ENCODE measurements at places on chromosomes 3 and 15.

- no peak for DNase-seq
Measured at GRCh38 chr15:57624730-57625129, 33.0 kb downstream of the MYZAP start.

DNA sequence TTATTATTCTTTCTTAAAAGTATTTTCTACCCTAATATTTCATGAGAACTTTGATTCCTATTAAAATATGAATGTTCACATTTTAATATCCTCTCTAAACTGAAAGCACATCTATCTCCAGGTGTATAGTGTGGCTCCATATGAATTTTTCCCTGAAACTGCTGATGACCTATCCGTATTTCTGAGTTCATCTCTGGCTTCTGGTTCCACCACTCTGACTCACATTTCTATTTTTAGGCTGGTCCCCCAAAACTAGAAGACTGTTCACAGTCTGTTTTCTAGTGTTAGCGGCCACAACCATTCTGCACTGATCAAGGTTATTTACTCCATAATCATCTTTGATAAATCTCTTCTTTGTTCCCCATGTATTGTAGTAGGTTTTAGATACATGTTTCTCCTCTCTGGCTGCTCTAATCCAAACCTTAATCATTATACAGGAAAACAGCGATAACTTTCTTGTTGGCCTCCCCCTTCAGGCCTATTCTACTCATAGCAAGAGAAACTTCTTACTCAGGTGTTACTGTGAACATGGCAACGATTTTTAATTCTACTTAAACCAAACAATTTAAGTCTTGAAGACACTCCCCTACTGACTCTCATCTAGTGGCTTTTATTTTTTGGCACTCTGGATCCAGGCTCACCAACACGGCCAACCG is 12.8 kb downstream of the ADPGK start:
- DNase-seq: no peak

- no peak for DNase-seq
Measured at GRCh38 chr3:184827572-184827971, 15.6 kb downstream of the VPS8 start.

DNA sequence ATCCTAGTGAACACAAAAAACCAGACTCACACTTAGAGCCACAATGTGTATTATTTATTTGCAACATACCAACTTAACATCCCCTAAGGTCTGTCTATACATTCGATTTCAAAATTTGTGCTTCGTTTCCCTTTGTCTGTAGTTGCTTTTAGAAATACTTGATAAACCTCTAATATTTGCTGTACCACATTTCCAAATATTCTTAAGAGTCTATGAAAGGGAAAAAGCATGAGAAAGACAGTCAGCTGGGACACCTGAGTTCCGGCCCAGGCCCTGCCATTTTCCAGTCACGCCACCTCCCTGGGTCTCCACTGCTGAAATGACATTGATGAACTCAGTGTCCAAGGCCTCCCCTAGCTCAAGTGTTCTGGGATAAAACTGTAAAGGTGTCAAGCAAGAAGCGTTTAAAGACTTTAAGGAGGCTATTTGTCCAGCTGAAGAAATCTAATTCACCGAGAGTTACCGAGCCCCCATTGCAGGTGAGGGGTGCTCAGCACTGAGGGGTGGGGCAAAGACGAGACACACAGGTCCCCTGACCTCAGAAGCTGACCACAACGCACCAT is 26.6 kb downstream of the LRRC2 start:
- DNase-seq: no peak

DNA sequence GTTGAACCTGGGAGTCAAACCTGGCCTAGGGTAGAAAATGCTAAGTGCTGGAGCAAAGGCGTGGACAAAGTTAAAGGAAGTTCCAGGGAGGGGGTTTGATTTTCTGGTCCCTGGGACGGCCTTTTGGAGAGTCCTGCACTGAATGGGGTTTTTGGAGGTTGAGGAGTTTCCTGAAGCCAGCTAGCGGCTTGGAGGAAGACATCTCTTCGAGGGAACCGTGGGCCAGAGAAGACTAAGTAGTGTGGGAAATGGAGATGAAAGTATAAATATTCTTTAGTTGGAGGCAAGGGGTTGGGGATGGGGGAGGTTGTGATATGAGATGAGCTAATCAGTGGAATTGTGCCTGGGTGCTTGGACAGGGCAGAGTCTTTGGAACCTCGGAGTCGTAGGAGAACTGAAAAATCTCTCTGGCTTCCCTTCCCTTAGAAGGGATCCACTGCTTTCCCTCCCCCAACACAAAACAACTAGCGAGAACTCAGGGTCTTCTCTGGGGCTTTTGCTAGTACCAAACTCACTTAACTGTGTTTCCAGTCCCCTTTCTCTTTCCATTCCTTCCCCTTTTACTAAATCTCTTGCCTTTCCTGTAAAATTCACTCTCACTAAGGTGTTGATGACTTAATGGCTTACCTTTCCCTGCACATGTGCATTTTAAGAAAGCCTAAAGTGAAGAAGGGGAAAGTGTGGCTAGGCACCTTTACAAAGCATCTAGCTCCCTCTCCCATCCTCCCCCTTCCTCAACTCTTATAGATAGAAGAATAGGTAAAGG is 1.0 kb downstream of the LPP start:
- no peak for DNase-seq

GRCh38 chr3:46593979-46594378 is 18.3 kb upstream of the FAM240A start:
- no peak for DNase-seq

DNA sequence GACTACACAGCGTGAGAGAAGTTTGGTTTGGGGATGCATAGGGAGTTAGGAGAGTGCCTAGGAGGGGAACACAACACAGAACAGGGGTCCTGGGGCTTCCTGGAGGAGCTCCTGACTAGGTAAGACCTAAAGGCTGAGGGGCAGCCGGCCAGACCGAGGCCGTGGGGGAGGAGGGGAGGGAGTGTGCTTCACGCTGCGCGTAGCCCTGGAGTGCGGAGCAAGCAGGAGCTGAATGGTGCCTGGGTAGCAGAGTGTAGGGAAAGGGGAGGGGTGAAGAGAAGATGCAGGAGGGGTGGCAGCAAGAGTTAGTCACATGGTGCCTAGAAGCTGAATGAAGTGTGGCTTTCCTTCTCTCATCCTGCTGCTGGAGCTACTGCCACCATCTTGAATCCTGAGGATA is 32.4 kb upstream of the HHATL start:
- no peak for DNase-seq

DNA sequence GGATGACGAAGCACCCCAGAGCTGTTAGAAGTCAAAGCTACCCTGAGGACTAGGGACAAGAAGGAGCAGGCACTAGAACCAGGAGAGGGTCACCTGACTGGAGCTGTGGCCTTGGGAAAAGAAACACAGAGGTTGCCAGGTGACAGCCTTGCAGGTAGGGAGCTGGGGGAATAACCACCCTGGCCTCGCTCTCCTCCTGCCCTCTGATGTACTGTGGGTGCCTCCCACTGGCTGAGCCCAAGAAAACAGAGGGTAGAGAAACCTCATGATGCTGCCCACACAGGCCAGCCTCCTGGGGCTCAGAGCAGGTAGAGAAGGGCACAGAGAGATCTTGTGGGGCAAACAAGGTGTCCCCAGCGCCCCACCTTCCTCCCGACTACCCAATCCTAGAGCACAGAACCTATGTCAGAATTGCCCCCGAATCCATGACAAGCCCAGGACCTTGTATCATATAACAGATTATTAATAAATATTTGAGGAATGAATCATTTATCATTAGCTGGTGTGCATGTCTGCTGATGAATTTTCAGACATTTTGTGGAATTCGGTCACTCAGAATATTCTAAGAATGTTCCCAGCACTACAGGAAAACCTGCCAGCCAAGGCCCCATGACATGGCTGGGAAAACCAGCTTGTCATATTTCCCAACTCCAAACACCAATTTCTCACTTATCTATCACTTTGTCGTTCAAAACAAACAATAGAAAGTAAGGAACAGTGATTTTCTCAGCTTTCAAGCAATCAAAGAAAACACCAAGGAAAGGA is 59.8 kb upstream of the MEX3B start:
- DNase-seq: no peak

DNA sequence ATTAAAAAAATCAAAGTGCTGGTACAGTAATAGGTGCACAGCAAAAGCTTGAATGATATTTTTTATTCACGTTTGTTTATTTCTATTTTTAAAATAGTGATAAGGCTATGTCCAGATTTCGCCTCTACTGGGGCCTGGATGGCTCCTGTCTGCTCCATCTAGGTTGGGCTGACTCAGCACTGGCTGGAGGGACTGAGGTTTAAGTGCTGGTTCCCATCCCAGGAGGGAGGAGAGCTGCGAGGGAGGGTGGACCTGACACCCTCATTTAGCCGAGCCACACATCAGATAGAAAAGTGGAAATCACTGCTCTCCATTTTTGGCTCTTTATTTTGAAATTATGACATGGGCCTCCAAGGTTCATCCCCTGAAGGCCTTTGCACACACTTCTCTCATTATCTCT is 95.4 kb upstream of the AGBL1 start:
- no peak for DNase-seq

- no peak for DNase-seq
Measured at GRCh38 chr15:55035749-55036148, 161.0 kb downstream of the RSL24D1 start.

- no peak for DNase-seq
Measured at GRCh38 chr3:67011414-67012131, 13.5 kb downstream of the KBTBD8 start.

- DNase-seq: no peak
Measured at GRCh38 chr15:75109021-75109735, 85.8 kb downstream of the PPCDC start.

- no peak for DNase-seq
Measured at GRCh38 chr3:164521644-164522043, 556.7 kb downstream of the SI start.

- no peak for DNase-seq
Measured at GRCh38 chr15:51386029-51386428, 44.6 kb downstream of the GLDN start.
